GM10248 (cell line): ENCODE measurements at places on chromosomes 5 and 9.

GRCh38 chr5:4228708-4229107, 633.1 kb downstream of the IRX1 start:
- DNase-seq, result no peak

DNA sequence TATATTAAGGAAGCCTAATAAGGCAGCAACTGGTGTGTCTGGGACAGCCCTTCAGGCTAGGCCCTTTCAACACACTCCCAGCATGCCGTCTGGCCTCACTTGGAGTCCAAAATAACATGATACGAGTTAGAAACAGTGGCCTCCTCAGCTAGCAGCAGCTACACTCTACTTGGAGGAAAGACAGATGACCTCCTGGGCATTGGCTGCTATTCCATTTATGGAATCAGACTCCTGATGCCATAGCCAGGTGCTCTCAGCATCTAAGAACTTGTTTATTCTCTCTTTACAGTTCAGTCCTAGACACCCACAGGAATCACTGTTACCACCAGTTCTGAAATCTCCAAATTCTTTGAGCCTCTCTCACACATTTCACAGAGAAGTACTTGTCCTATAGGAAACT, 31.8 kb downstream of the RUSC2 start:
- no peak for DNase-seq

GRCh38 chr5:58965677-58966414, 383.0 kb downstream of the RAB3C start:
- no peak for DNase-seq

- no peak for DNase-seq
Observed at GRCh38 chr5:94675965-94676618, 57.6 kb downstream of the SLF1 start.

- DNase-seq, result no peak
Observed at GRCh38 chr9:120916588-120916987, 10.0 kb downstream of the TRAF1 start.

- DNase-seq, result no peak
Observed at GRCh38 chr9:85640425-85640824, 101.3 kb downstream of the AGTPBP1 start.

DNA sequence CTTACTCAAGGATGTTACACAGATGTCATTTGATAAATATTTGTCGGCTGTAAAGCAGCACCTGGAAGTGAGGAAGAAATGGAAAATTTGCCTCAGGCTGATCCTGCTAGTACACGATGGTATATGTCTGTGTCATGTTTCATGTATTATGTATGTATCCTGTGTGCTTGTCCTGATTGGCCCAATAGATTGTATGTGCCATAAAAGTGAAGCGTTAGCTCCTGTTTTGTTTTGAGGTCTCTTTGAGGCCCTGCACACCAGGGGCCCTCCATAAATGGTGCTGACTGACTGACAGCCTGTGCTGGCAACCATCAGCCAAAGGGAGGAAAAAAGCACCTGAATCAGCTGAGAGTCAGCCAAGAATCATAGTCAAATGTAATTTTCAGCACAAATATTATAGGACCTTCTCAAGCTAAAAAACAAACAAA, 11.8 kb upstream of the LNPEP start:
- peak; percentile 23 for DNase-seq
